ENCODE measurements at places on chromosomes 1 and 21.

- DNase-seq, result no peak
These were observed 218.1 kb upstream of the L1TD1 start for GRCh38 chr1:61976566-61976965.

- DNase-seq, result no peak
These were observed 52.1 kb downstream of the CD34 start for GRCh38 chr1:207858806-207859205.

- DNase-seq, result no peak
These were observed 131.8 kb upstream of the NGF start for GRCh38 chr1:115469703-115470476.

GRCh38 chr1:112998592-112999235 is 42.7 kb upstream of the SLC16A1 start:
- no peak for DNase-seq

DNA sequence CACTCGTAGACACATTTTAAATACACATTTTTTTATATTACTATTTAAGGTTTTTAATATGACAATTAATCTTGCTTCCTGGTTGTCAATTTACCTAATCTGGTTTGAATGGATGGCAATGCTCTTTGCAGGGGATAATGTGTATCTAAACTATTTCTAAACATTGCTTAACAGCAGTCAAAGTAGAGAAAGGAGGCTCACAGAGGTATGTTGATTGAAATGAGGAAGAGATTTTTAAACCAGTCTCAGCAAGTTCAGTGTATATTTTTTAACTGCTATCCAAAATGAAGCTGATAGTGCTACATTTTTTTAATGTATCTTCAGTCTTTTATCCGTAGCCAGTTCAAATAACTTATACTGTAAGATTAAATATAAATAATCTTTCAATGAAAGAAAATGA is 17.4 kb downstream of the FMO1 start:
- DNase-seq, result no peak

Data from effector CD4-positive, alpha-beta T cell (primary cell).